ENCODE measurements at places on chromosomes 2 and 18.

DNA sequence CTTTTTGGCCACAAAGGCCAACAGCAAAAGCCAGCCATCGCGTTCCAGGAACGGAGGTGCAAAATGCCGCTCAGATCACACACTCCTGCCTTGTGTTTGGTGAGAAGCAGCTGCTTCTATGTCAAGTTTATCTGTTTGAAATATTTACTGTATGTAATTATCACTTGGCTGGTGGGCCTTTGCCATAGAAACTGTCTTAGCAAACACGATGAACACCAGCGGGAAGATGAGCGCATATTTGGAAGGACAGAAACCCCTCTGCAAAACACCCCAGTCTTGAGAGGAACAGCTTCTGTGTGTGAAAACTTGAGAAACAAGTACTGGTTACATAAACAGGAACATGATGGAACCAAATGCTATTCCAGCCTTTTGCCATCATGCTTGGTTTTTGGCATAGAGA lies 59.7 kb downstream of the SCG2 start:
- no peak overlapping the region for H3K27ac ChIP-seq
- no peaks in the 10 kb centered on the region for H3K4me1 ChIP-seq
- DNase-seq, result no peak
- H3K36me3 ChIP-seq, result no peaks in the 10 kb centered on the region

DNA sequence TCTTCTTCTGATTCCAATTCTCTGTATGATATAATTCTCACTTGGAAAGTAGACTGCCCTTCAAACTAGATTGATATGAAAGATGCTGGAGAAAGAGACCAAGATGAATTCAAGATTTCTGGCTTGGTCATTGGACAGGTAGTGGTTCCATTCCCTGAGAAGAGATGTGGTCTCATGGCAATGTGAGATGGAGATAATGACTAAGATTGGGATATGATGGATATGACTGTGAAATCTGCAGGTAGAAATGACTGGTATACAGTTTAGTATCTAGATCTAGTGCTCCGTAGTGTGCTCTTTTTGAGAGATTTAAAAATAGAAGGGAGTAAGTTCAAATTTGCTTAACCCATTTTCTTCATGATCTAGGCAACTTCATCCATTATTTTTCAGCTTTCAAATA lies 425.4 kb upstream of the TRIB2 start:
- H3K36me3 ChIP-seq, result no peaks in the 10 kb centered on the region
- no peak for DNase-seq
- H3K4me1 ChIP-seq, result peaks cover 13% of the 10 kb centered on the region
- H3K27ac ChIP-seq, result no peak overlapping the region

GRCh38 chr2:27723372-27724144 lies 48.0 kb upstream of the MRPL33 start:
- peak overlapping the region; percentile 92 for H3K27ac ChIP-seq
- no peak for DNase-seq

GRCh38 chr2:220078439-220078838 lies 451.0 kb downstream of the SLC4A3 start:
- peaks cover 5% of the 10 kb centered on the region for H3K4me1 ChIP-seq
- peak overlapping the region; percentile 49 for H3K4me3 ChIP-seq
- H3K36me3 ChIP-seq, result no peaks in the 10 kb centered on the region
- no peaks in the 10 kb centered on the region for H3K27me3 ChIP-seq
- peak overlapping the region; percentile 78 for H3K27ac ChIP-seq
- DNase-seq, result no peak

DNA sequence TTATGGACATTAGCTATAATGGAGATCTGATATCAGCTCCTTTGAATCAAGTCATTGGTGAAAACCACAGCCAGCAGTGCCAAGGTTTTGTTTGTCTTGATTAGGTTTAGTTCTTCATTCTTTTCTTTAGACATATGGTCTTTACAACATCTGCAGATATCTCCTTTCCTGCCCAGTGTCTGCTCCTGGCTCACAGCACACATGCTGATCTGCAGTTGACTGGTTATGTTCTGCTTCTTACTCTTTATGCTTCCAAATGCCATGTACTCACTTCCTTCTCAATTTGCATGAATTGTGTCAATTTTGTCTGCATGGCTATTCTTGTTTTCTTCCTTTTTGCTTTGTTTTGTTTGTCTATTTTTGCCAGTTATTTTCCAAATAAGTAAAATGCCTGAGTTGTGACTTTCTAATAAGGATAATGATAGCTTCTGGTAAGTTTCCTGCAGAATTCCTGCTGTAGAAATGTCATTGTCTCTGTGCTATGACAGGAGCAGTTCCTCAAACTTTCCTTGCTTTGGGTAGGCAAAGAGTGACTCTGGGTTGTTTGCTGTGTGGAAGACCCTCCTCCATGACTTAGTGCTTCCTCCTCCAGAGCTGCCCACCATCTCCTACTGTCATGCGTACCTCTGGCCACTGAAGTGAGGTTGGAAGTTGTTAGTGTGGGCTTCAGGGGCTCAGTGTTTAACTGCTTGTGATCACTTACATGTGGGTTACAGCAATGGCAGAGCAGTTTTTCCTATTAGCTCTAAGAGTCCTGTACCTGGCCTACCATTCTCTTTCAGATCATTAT lies 8.2 kb downstream of the ARHGAP25 start:
- H3K36me3 ChIP-seq, result no peaks in the 10 kb centered on the region
- H3K4me3 ChIP-seq, result no peak overlapping the region
- H3K27me3 ChIP-seq, result no peaks in the 10 kb centered on the region
- H3K4me1 ChIP-seq, result no peaks in the 10 kb centered on the region
- H3K27ac ChIP-seq, result no peak overlapping the region

DNA sequence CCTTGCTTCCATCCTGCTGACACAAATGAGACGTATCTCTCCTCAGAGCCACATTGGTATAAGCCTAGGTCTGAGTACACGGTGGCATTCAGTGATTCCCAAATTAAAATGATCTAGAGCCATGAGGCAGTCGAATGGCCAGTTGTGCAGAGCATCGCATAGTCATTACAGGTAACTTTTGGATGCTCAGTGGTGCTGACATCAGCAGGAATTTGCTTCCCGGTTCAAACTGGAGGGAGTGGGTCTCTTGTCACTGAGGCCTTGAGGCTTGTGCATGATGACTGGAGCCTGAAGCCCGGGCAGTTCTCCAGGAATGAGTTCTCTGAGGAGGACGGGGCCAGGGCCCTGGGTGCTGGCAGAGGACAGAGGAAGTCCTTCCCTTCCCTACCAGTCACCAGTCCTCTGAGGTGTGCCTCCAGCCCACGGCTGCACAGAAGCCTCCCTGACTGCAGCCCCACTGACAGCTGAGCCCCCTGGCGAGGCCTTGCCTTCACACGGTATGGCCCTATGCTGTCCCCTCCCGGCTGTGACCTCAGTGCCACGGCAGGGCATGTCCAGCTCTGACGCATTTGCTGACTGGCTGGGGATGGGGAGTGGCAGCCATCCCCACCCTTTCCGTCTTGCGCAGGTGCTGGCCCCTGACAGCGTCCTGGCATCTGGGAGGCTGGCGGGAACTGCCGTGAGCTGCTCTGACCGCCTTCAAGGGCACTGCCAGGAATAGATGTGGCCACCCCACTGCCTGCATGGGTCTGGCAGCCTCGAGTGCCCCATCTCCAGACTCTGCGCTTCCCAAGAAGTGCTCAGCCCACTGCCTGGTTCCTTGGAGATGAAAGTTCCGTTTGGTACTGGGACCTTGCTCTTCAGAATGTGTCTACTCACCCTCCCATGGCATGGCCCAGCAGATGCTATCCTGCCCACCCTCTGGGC lies 117.4 kb downstream of the CELF4 start:
- no peak overlapping the region for H3K4me3 ChIP-seq
- no peaks in the 10 kb centered on the region for H3K4me1 ChIP-seq
- H3K27me3 ChIP-seq, result no peaks in the 10 kb centered on the region
- H3K36me3 ChIP-seq, result no peaks in the 10 kb centered on the region
- H3K27ac ChIP-seq, result no peak overlapping the region

- no peaks in the 10 kb centered on the region for H3K36me3 ChIP-seq
- no peak for DNase-seq
- no peaks in the 10 kb centered on the region for H3K27me3 ChIP-seq
- H3K4me3 ChIP-seq, result no peak overlapping the region
- H3K4me1 ChIP-seq, result no peaks in the 10 kb centered on the region
Measured at GRCh38 chr2:66093371-66093770, 341.6 kb upstream of the MEIS1 start.
